ENCODE measurements at places on chromosomes 11 and 22.

DNA sequence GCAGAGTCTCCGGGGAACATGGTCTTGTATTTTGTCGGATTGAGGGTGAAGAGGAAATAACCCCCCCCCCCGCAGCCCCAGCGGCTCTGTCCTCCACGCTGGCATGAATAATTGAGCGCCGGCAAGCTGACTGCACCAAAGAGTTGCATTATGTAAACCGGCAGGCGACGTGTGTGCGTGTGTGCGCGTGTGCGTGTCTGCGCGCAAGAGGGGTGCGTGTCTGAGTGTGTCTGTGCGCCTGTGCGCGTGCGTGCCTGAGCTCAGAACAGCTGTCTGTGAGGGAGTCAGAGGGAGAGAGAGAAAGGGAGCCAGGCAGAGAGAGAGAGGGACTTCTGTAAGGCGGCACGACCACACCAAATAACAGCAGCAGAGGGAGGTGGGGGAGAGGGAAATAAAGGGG is 94.4 kb downstream of the SCN3B start:
- DNase-seq, result peak; percentile 47

DNA sequence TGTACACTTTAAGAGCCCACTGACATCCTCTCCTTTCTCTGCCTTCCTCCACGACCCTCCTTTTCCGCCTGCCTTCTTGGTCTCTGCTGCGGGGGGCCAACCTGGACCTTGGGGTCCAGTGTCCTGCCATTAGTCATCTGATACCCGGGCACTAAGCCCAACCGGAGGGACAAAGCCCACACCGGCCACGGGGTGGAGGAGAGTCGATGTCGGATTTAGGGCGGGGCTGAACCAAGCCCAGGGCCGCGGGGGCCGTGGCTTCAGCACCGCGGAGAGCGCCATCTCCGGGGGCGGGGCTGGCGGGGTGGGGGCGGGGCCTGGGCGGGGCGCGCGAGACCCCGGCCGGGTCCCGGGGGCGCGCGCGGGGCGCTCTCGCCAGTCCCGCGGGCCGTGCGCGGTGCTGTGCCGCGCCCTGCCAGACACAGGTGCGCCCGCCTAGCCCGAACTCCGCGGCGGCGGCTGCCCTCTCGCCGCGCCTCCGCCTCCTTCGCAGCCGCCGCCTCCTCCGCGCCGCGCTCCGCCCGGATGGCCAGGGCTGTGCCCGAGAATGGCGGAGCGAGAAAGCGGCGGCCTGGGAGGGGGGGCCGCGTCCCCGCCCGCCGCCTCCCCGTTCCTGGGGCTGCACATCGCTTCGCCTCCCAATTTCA is at the start of gene MAPK8IP1:
MAPK8IP1 (plus strand) TSS at position 378 of the 647 bp plus-strand sequence; CDS start at position 548, 170 bp downstream.
- no peak for DNase-seq

- no peak for DNase-seq
Measured at GRCh38 chr22:17046566-17047348, 38.0 kb upstream of the IL17RA start.

GRCh38 chr11:102158164-102158735 is 48.0 kb downstream of the YAP1 start:
- no peak for DNase-seq

DNA sequence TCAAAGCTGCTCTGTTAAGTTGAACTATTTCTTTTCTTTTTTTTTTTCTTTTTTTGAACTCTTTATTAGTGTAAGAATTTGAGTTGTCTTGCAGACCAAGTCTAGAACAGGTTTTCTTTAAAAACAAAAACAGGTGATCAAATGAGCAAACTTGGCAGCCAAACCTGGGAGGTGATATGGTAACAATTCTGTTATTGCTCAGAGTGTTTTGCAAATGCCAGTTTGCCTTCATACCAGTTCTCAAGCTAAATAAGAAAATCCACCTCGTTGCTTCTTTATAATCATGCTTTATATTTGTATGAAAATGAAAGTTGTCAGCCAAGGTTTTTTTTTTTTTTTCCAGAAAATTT is 76.9 kb downstream of the DEPDC5 start:
- no peak for DNase-seq

GRCh38 chr22:37641561-37641949 is 2.1 kb downstream of the SH3BP1 start:
- DNase-seq, result no peak

DNA sequence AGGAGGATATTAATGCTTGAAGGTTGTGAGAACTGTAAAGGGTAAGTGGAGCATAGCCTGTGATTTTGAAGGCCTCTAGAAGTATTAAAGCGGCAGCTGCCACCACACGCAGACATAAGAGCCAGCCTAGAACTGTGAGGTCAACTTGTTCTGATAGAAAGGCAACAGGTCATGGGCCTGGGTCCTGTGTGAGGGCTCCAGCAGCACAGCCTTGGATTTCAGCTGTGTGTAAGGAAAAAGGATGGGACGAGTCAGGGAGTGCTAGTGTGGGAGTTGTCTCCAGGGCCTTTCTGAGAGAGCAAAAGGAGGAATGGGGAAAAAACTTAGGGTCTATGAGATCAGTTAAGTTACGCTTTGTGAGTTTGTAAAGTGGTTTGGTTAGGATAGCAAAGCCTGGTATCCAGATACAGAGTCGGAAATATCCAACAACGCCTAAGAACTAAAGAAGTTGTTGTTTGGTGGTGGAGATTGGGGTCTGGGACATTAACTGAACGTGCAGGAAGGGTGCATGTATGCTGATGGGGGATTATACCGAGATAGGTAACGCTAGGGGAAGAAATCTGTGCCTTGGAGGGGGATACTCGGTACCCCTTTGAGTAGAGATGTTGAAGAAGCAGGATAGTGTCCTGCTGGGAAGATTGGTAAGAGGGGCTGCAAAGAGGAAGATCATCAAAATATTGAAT is 17.4 kb upstream of the ANO1 start:
- DNase-seq, result no peak

DNA sequence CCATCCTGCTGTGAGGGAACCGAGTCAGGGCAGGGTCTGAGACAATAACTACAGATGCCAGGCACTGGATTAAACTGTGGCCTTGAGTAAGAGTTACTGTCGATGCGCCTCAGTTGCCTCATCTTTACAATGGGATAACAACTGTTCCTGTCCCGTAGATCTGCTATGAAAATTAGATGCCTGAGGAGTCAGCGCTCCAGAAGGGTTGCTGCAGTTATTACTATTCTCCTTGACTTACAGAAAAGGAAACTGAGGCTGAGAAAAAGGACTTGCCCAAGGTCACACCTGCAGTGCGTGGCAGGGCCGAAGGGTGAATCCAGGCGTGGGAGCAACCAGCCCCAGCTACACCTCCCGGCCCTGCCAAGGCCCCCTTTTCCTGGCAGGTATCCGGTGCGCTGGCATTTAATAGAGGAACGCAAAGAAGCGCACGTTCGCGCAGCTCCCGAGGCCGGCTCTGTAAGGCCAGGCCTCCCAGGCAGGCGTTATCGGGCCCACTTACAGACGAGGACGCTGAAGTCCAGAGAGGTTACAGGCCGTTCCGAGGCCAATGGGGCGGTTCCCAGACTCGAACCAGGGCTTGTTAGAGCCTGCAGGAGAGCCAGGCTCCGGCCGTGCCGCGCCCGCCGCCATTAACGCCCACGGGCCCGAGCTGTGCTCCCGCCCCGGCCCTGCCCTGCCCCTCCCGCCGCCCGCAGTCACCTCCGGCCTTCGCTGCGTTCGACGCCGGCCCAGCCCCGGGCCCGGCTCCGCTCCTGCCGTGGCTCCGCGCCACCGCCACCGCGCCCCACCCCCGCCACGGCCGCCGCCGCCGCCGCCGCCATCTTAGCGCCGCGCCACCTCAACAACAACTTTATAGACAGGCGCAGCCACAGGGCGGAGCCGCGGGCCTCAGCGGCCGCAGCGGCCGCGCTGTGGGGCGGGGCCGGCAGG is at the start of gene C11orf68:
C11orf68 (minus strand) TSS at position 852 of the 930 bp plus-strand sequence; CDS start at position 821, 31 bp downstream.
- DNase-seq, result no peak

GRCh38 chr11:22190827-22191463 is 1.9 kb upstream of the ANO5 start:
- no peak for DNase-seq

- no peak for DNase-seq
Measured at GRCh38 chr11:65546217-65546958, 11.8 kb downstream of the LTBP3 start.

GRCh38 chr22:29780748-29781676 is 13.8 kb downstream of the UQCR10 start:
- peak; percentile 78 for DNase-seq

GRCh38 chr22:35918456-35918855 is 110.2 kb downstream of the RBFOX2 start:
- DNase-seq, result no peak

DNA sequence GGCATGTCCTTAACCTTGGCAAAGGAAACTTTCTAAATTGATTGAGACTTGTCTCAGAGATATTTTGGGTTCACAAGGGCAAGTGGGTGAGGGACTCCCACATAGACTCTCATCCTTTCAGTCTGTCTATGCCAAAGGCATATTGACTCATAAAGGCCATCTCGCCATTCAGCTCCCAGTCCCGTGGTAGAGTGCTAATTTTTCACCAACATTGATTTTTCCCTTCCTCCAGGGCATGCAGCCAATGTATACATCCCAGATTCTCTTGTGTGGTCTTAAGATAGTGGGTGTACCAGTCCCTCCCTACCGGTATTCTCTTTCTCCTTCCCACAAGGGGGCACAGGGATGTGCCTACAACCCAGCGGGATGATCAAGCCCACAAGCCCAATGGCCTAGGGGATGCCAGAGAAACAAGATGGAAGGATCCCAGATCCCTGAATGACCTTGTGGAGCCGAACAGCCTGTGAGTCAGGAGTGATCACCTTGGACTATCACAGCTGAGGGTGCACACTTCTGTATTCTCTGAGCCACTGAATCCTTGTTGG is 7.9 kb downstream of the C11orf96 start:
- DNase-seq, result no peak

DNA sequence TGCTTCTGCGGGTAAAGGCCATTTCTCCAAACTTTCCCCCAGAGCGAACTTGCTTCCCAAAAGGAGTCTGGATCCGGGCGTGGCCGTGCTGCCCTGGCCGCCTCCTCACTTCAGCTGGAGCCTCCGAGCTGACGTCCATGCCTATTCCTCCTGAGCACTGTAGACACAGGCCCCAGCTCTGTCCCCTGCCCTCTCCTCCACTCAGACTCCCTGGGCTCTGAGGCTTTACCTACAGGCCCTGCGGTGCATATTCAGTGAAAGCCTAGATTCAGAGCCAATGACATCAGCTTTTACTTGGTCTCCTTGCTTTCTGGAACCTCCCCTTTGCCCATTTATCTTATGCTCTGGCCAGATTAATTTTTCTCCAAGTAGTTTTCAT is 9.7 kb downstream of the LRP5 start:
- no peak for DNase-seq

DNA sequence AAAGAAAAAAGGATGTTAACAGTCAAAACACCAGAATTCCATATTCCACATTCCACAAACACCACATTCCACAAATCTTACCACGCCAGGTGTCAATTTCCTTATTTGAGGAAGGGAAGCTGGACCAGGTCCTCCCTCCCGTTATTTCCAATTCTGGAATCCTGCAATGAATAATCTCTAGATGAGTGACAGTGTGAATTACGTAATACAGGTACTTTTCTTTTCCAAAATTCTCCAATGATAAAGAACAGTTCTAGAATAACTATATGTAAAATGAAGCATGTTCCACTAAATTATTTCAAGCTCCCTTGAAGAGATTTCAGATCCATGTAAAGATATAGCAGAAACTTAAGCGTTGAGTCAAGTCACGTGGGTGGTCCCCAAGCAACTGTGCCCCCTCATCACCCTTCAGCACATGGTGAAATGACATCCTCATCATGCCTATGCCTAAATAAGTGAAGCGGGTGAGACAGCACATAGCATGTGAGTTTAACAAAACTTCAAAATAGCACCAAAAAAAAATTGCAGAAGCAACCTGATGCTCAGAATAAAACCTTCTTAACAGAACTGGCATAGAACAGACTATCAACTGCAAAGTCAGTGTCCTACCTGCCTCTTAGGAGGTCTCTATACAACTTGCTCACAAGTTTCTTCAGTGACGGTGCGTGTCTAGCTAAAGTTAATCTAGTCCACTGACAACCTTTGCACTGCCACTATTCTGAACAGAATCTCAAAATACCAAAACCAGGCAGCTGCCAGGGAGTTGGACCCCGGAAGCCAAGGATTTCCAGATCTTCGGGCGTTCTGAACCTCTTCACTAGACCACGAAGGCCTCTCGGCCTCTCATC is 876 bp downstream of the NFRKB start:
- no peak for DNase-seq

GRCh38 chr11:108945341-108945740 is 280.5 kb downstream of the DDX10 start:
- no peak for DNase-seq

DNA sequence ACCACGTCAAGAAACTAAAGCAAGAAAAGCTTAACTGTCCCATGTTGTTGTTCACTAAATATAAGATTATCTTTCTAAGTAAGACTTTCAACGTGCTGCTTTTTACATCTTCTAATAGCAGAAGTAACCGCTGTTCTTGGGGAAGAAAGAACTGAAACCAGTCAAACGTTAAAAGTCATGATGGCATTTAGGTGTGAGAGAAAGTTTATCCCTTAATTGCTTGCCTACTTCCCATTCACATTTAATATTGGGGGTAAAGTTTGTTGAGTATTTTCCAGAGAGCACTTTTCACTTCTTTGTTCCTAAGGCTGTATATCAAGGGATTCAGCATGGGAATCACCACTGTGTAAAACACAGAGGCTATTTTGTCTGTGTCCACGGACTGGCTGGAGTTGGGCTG is 970 bp downstream of the OR5B21 start:
- no peak for DNase-seq

DNA sequence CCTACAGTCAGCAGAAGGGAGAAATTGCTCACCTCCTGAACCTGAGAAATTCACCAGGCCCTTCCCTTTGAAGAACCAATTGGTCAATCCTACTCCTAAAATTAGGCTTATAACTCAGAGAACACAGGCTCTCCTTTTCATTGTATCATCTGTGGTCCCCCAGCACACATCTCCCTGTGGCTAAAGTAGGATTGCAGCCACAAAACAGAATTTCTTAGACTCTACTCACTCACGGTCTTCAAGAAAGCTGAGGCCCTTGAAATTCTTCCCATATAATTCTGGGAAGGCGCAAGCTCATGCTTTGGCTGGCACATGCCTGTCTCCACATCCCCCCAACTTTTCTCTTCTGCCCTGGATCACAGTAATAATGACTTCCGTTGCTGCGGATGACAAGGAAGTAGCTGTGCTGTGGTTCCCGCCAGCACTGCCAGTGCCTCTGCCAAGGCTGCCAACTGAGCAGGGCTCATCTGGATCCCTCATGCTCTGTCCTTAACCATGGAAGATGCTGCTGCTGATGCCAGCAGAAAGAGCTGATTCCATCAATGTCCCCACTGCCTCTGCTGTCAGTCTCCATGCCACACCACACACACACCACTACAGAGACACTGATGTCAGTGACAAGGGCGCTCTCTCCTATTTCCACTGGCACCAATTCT is 200.6 kb upstream of the POU2AF2 start:
- DNase-seq, result no peak

DNA sequence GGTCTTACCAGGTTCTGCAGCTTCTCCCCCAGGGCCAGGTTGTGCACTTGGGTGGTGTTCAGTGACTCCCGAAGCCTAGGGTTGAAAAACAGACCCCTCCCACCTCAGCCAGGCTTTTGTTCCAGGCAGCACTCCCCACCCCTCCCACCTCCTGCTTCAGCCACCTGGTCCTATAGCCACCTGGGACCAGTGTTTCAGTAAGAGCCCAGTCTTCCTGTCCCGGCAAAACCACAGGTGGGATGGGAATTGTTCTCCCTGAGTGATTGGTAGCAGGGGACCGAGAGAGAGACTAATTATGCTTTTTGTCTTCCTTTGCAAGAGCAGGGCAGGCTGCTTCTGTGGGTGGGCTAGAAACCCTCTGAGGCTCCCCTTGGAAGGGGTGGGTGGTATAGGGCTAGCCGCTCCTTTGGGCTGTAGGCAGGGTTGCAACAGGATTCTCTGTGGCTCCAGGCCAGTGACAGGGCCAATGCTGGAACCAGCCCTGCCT is 8.5 kb upstream of the NAALADL1 start:
- DNase-seq, result no peak

- DNase-seq, result no peak
Measured at GRCh38 chr11:2665526-2666400, 34.0 kb downstream of the KCNQ1OT1 start.
